NCI-H2029 (cell line): ENCODE measurements at places on chromosomes 4 and X.
A peak's percentile ranks its signal among the peaks of the same experiment; 100 is the strongest.

GRCh38 chr4:98712607-98713006 is 54.2 kb upstream of the TSPAN5 start:
- no peak for DNase-seq

DNA sequence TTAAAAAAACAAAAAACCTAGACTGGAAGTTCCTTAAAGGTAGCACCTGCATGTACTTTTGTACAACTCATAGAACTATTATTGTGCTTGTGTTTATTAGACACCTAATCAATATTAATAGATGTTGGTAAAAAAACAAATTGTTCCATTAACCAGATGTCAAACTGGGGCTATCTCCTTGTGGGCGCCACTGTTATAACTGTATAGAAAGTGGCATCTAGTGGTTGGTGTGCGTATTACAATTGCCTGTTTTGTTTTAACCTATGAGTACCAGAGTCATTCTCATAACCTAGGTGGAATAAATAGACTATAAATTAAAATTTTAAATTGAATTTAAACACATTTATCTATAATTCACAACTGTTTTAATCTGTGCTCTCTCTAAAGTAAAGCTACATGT is 97.4 kb downstream of the COL4A5 start:
- peak; percentile 0 for DNase-seq

DNA sequence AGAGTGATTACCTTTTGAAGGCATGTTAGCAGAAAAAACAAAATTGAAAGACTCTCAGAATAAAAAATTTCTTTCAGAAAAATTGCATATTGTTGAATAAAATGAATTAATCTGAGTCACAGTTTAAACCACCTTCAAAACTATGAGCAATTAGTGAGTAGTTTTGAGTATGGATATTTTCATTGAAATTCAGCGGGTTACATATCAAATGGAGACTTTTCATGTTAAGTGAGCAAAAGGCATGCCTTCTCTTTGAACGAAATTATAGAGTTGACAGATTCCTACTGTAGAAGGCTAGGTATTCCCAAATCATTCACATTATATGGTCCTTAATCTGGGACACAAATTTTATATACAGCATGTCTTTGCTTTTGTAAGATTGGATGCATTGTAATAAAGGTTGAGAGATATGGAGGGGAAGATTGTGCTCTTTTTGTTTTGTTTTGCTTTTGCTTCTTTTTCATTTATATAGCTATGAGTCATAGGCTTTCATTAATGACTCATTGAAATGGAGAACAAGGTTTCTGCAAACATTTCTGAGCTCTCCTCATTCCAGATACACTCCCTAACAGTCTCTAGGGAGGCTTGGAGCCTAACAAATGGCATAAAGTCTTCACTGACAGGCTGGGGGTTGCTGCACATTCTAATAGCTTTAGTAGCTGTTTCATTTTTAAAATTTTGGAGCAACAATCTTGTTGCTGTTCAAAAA is 21.6 kb downstream of the PCDH18 start:
- DNase-seq, result peak; percentile 11

DNA sequence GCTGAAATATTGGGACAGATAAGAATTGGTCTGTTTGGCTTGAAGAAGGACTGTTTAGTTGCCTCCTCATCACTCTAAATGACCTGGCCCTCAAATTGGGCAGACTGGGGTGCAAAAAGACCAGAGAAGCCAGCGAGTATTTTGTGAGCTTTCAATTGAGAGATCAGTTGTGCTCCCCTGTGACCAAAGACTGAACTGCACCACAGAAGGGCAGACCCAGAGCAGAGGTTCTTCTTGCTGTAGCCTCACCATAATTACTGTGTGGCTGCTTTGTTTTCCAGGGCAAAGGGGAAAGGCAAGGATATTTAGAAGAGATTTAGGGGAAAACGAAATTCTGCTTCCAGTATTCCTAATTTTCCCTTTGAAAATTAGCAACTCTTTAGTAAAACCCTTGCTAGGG is 104.0 kb upstream of the MBNL3 start:
- DNase-seq, result peak; percentile 49

DNA sequence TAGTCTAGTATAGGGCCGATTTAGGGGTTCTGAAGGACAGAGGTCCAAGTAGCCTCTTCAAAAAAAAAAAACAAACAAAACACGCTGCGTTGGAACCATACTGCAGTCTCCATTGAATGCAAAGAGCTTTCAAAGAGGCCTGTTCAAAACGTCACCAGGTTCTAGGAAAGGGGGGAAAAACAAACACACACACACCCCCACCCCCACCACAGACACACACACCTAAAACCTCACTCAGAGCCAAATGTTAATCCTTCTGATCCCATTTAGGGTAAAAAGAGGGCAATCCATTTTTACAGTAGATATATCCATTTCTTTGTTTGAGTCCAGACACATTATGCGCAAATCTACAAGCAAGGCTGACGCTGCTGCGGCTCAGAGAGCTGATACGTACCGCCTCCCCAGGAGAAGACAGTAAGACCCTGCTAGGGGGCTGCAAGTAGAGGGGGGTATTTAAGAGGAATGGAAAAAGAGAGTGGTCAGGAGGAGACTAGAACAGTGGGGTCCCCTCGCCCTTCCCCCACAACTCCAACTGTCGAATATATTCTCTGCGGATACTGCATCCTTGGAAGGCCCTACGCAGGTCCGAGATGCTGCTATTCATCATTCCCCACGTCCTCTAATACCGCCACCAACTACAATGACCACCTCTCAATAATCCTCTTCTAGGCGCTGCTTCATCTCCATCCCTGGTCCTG is 1.3 kb downstream of the NKRF start:
- no peak for DNase-seq

GRCh38 chr4:6900956-6901355 is 8.7 kb upstream of the TBC1D14 start:
- no peak for DNase-seq

GRCh38 chrX:9494771-9495170 is 29.9 kb downstream of the TBL1X start:
- DNase-seq, result no peak

- no peak for DNase-seq
Observed at GRCh38 chrX:940691-941090, 271.8 kb downstream of the CRLF2 start.

GRCh38 chr4:68962868-68963267 is 11.3 kb upstream of the UGT2A3 start:
- DNase-seq, result no peak

GRCh38 chr4:140099983-140100382 is 54.0 kb downstream of the MAML3 start:
- DNase-seq, result no peak

GRCh38 chr4:154877110-154877760 is 96.2 kb downstream of the RBM46 start:
- no peak for DNase-seq

- DNase-seq, result no peak
Observed at GRCh38 chr4:141898346-141898745, 262.0 kb downstream of the IL15 start.

- DNase-seq, result no peak
Observed at GRCh38 chr4:184972991-184973390, 45.3 kb upstream of the HELT start.

DNA sequence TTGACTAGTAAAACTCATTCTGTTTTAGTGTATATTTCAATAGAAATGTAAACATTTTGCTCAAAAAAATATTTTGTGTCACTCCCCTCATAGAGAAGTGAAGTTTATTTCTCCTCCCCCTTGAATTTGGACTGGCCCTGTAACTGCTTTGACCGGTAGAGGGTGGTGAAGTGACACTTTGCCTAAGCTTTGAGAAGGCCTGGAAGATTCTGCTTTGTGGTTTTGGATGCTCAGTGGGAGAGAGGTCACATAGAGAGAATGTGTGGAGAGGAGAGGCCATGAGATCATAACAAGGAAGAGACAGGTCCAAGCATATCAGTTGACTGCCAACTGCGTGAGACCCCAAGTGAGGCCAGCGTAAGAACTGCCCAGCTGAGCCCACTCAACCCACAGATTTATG is 19.1 kb upstream of the ARX start:
- DNase-seq, result no peak

DNA sequence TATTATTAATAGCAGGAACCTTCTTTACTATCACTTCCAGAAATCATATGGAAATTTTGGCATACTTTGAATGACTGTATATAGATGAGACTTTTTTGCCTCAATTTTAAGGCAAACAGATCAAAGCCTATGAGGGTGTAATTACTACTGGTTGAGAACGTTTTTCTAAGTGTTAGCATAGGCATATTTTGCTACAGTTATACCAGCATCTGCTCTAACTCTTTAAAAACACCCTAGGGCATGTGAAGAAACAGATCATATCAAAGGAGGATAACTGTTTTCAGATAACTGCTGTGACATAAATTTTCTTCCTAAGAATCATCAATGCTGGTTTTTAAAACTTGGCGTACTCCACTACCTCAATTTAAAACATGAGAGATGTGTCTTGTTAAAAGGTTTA is 1155.3 kb downstream of the FSTL5 start:
- DNase-seq, result no peak

- no peak for DNase-seq
Observed at GRCh38 chr4:159425737-159426305, 322.9 kb downstream of the RAPGEF2 start.

DNA sequence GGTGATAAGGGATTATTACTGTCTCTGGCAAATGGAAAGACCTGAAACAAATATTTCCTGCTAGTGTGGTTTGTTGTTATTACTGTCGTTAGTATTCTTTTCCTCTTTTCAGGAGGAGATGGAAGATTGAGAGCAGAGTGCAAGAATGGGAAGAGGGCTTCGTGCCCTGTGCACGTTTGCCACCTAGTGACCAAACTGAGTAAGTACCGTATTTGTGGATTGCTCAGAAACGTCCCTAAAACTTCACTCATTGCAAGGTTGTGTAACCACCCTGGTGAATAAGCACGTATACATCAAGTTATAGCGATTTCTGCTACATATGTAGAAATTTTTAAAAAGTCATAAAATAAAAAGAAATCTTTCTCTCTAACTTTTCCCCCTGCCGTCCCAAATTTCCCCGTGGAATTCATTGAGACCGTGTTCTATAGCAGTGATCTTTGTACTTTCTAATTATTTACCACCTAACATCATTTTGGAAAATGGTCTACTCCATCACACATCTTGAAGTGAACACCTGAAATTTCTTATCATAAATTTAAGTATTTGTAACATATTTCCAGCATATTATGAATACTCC is 24.3 kb downstream of the LINC00632 start:
- DNase-seq, result peak; percentile 3

GRCh38 chr4:154416190-154416547 is 75.4 kb downstream of the DCHS2 start:
- DNase-seq, result no peak

DNA sequence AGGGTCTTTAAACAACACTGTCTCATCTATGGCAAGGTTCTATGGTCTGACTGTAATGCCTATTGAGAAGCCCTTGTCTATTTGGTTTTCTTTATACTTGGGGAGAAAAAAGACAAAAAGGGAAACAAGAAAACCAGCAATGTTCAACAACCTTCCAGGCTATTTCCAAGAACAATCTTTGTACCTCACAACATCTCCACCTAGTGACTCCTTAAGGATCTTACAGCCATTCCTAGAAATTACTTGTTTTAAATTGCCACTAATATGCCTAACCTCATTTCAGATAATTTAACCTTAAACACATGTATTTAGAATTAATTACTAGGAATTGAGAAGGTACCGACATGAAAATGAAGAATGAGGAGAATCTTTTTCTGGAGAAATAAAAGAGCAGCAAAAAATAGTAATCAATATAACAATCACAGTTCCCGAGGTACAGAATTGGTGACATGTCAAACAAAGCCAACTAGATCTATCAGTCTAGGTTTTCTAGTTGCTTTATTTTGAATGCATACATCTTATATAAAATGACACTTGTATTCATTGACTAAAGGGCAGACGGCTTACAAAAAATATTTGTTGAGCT is 1.6 kb upstream of the RBM46 start:
- no peak for DNase-seq
